ENCODE measurements at places on chromosomes 5 and 9. TPM values are rescaled to one million over a fixed set of nuclear protein-coding genes. Genes with fewer than 3 reads are reported as not detected.

PCDH1 gene
- total RNA-seq = 3.4 TPM

TNFSF8 gene
- not detected for total RNA-seq

SLC6A7 gene
- total RNA-seq = not detected

CCDC180 gene
- total RNA-seq = 0.58 TPM

ADRA1B gene
- total RNA-seq = 23.0 TPM

SLC36A3 gene
- total RNA-seq = not detected

RGS7BP gene
- not detected for total RNA-seq

All from A549 treated with AZD2906 at 1 μM for 4 hours (cell line).